Activated CD4-positive, alpha-beta T cell treated with anti-CD3 and anti-CD28 coated beads, Interleukin-2, amount 50 U/mL, for 24 hours (primary cell): ENCODE measurements at places on chromosomes 4 and X.

GRCh38 chr4:188536826-188537225 lies 397.6 kb downstream of the TRIML1 start:
- no peak for DNase-seq

- DNase-seq, result no peak
Measured at GRCh38 chrX:7262551-7262950, 114.6 kb upstream of the PUDP start.

GRCh38 chr4:42566835-42567234 lies 90.1 kb downstream of the ATP8A1 start:
- no peak for DNase-seq

DNA sequence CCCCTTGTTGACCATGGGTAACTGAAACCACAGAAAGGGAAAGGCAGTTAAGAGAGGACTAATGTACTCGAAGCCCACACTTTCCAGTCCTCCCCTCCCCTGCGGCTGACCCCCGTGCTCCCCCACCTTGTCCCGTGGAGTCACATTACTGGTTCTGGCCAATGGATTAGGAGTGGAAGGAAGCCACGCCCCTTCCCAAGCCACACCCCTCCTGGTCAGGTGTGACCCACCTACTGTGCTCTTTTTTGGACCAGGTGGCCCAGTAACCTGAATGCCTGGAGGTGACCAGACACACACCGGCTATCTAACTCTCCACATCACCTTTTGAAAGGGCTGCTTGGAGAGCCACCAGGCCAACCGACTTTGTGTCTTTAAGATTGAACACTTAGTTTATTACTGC lies 109.3 kb upstream of the MSX1 start:
- no peak for DNase-seq

DNA sequence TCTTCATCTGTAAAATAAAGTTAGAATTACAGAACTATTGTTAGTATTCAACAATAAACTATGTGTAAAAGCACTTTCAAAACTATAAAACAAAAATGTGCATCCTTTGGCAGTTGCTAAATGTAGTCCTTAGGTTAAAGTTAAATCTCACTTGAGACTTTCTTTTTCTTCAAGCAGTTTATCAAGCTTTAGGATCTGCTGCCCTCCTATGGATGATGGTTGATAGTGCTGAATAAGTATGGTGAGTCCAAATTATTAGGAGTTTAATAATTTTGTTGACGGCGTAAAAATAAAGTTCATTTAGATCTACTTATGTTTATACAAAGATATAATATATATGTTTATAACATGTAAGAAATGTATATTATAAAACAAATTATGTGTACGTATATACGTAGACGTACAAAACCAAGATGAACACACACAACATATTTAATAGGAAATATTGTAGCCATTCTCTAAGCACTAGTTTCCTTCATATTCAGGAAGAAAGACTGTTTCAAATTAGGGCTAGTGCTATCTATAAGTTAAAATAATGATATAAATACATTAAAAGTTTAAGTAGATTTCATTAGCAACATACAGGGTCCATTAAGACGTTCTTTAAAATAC lies 22.3 kb downstream of the UGT2A2 start:
- DNase-seq, result no peak

DNA sequence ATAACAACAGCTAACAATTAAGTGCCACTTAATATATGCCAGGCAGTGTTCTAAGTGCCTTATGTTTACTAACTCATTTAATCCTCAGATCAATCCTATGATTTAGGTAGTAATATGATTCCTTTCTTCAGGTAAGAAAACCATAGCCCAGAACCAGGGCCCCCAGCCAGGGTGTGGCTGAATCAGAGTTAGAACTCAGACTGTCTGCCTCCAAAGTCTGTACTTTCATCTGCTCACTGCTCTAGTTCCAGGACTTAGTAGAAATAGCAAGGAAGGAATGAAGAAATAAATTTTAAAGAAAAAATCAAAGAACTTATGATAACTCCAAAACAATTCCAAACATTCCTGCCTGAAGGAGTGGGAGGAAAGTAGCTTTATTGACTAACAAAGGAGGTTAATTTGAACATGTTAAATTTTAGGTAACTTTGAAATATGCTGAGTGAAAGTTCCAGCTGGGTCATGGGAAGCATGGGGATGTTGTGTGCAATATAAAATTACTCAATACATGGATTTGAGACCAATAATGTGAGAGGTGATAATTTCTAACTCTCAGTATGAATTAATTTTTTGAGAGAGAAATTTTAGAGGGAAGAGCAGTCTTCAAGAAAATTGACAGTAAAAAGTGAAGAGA lies 8.8 kb upstream of the ADH1C start:
- DNase-seq, result no peak

- no peak for DNase-seq
Measured at GRCh38 chrX:74438764-74439163, 17.5 kb downstream of the SLC16A2 start.

DNA sequence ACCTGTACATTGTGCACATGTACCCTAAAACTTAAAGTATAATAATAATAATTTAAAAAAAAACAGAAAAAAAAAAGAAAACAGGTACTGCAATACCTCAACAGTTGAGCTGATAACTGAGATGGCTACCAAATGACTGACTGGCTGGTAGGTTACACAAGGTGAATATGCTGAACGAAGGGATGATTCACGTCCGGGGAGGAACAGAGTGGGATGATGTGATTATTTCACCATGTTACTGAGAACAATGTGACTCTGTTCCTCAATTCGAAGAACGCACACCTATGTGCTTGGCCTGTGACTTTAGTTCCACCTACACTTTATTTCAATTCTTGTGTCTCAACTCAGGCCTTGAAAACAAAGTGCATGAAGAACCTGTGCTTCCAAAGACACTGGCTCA lies 111.7 kb downstream of the CXXC4 start:
- no peak for DNase-seq

DNA sequence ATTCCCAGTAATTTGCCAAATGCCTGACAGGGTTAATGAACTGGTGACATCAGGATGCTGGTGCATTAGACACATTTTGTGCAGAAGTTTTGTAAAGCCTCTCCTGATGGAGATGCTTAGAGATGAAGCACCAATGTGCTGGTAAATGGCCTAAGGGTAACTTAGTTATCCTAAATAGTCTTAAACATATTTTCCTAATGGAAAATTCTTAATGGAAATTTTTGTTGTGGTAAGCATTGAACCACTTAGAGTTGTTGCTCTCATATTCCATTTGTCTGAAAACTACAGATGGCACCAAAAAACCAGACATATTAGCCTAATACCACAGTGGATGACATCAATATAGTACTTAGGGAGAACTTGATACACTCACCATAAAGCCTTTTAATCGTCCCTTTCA lies 154.5 kb upstream of the ANK2 start:
- DNase-seq, result no peak

DNA sequence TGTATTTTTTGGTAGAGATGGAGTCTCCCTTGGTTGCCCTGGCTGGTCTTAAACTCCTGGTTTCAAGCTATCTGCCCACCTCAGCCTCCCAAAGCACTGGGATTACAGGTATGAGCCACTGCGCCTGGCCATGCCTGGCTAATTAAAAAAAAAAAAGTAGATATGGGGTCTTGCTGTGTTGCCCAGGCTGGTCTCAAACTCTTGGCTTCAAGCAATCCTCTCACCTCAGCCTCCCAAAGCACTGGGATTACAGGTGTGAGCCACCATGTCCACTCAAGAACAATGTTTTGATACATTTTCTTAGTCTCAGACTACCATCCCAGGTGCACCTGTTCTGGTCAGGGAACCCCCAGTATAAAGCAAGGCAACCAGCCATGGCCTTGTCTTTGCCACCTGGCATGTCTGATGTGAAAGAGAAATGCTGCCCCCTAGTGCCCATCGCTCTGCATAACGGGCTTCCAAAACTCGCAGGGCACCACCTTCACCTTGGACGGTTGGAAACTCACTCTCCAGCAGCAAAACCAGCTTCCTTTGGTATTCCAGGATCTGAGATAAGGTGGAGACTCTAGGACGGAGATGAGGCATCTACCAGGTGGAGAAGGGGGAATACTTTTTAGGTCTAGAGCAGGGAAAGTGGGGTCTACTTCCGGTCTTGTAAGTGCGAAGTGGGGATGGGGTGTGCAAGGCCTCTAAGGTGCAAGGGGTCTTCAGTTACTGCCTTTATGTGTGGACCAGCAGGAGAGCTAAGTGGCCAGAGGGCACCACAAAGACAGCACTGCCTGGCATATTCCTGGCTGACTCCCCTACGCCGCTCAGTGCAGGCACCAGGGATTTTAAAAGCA lies 47.7 kb upstream of the AFAP1 start:
- DNase-seq, result peak; percentile 76

GRCh38 chr4:76293772-76294171 lies 12.8 kb upstream of the STBD1 start:
- DNase-seq, result no peak

- no peak for DNase-seq
Measured at GRCh38 chr4:59247032-59247431, 1953.1 kb upstream of the ADGRL3 start.

DNA sequence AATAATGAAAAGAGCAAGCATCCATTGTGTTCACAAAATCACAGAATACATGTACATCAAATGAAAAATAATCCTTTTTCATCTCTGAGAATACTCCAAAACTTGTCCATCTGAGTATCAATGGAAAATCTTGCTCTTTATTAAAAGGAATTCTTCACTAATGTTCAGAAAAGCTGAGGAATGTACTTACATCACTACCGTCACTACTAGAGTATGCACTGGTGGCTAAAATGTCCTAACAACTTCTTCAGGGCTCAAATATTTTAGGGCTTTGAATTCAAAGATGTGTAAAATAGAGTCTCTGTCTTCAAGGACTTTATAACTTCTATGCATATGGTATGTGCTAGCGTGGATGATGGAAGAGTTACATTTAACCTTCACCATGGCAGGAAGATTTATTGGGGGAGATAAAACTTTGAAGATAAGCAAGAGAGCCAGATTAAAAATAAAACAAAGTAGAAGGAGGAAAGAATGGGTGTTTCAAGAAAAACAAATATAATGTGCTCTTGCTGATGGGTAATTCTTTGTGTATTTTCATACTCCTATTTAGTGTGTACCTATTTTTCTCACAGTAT lies 55.1 kb downstream of the DMD start:
- no peak for DNase-seq

DNA sequence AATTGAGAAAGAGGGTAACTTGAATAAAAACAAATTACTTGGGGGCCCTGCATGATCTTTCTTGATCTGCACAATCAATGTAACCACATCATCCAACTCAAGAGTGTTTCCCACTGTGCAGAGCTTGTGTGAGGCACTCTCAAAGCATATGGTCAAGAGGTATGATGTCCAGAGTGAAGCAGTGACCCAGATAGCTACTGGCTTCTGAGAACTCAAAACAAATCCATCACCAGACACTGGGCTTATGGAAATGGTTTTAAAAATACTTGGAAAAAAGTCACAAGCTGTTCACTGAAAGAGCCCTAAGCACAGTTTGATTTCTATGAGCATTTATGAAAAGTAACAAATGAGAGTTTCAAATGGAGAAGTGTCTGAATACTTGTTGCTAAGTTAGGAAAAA lies 361.0 kb downstream of the GRXCR1 start:
- no peak for DNase-seq

DNA sequence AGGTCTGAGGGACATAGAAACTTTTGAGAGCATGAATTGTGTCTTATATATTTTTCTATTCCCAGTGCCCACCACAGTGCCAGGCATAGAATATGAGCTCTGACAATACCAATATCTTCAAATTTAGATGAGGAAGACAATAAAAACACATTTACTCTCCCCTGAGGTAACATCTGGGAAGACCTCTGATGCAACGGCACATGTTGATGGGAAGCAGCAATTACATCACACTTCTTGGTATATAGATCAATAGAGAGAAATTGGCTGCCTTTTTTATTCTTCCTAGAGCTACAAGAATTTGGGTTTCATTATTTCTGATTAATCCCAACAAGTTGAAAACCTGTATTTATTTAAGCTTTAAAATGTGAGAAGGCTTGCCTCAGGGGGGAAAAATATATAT lies 67.4 kb upstream of the SMAD1 start:
- no peak for DNase-seq

- DNase-seq, result no peak
Measured at GRCh38 chr4:113248320-113248719, 198.9 kb downstream of the ANK2 start.

- DNase-seq, result no peak
Measured at GRCh38 chr4:85368240-85368639, 106.7 kb upstream of the ARHGAP24 start.

DNA sequence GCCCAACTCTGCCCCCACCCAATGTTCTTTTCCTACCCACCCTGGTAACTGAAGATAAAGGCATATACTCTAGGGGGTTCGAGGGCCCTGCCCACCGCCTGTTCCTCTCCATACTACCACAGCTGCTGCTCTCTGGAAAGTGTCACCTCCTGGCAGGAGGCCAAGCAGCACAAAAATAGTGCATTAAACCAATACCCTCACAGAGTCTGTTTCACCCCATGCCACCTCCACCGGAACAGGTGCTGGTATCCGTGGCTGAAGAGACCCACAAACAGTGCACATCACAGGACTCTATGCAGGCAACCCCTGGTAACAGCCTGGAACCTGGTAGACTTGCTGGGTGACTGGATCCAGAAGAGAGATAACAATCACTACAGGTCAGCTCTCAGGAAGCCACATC lies 85.1 kb upstream of the CTSO start:
- DNase-seq, result no peak

GRCh38 chrX:41664375-41664901 lies 24.3 kb upstream of the GPR34 start:
- DNase-seq, result no peak

DNA sequence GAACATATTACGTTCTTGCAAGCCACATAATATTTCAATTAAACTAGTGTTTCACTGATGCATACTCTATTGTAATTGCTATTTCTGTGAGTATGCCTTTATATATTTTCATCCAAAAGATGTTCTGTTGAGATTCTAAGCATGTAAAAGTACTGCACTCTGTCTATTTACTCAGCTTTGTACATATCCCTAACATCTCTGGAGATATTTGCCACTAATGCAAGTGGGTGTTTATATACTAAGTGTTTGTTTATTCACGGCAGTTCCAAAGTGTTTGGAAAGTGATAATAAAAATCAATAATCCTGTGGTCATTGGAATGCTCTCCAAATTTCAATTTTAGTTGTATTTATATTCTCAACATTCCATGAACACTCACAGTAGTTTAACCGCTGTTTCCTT lies 1989.0 kb downstream of the C4orf33 start:
- no peak for DNase-seq

DNA sequence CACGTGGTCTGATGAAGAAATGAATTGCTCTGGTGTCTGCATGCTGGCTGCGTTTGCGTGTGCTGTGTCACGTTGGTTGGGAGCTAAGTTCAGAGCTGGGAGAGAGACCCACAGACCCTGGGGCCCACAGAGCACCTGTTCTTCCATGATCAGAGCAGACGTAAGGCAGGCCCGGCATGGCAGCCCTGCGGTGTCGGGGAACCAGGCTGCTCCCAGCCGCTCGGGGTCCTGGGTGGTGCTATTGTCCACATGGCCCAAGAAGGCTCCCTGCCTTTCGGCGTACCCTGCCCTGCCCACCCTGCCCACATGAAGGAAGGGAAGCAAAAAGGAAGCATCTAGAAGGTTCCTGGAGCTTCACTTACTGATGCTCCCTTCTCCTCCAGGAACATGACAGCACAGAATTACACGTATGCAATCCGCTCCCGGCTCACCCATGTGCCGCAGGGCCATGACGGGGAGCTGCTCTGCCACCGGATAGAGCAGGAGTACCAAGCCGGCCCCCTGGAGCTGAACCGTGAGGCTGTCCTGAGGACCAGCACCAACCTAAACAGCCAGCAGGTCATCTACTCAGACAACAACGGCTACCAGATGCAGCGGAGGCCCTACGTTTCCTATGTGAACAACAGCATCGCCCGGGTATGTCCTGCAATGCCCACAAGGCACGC lies 30.9 kb upstream of the MRFAP1 start:
- no peak for DNase-seq

GRCh38 chrX:12868747-12869146 lies 1.9 kb downstream of the TLR7 start:
- DNase-seq, result no peak
